NCI-H1436 treated with DMSO at 0.1 percent for 48 hours (cell line): ENCODE measurements at places on chromosomes 16 and 17.

DNA sequence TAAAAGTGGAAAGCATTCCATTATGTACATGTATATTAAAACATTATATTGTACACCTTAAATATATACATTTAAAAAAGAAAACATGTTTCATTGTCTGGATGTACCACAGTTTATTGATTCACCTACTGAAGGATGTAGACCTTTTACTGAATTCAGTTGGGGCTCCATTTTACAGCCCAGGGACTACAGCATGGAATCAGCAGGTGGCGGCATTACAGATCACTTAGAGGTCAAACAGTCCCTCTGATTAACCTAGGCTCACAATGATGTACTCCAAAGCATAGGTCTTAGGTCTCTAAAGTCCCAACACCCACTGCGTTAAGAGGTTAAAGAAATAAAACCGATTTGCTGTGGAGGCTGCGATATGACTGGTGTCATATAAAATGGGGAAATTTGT lies 490.9 kb downstream of the SHISA9 start:
- no peak for DNase-seq

DNA sequence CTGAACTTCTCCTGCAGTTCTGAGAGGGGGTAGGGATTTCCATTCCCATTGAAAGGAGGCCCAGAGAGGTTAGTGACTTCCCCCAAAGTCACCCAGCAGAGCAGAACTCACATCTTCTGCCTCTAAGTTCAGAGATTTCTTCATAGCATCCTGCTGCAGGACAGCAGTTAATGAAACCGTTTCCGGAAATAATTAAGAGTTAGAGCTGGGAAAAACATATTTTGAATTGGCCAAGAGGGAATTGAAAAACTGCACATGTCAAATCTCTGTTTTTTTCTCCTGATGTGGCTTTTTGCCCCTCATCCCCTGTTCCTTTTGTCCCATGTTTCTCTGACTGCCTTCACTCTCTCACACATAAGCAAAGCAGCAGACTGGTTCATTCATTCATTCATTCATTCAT lies 26.6 kb downstream of the ITPRIPL2 start:
- no peak for DNase-seq

GRCh38 chr16:47069841-47070584 lies 73.7 kb downstream of the NETO2 start:
- no peak for DNase-seq

DNA sequence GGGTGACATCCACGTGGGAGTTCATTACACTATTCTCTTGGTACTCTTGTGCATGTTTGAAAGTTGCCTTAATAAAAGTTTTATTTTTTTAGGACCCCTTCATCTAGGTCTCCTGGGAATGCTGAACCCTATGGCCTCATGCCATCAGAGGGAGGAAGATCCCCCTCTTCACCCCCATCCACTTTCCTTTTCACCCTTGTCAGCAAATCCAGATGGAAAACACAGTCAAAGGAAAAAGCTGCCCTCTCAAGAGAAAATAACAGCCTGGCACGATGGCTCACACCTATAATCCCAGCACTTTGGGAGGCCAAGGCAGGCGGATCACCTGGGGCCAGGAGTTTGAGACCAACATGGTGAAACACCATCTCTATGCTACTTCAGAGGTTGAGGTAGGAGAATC lies 274.2 kb downstream of the XYLT1 start:
- no peak for DNase-seq

DNA sequence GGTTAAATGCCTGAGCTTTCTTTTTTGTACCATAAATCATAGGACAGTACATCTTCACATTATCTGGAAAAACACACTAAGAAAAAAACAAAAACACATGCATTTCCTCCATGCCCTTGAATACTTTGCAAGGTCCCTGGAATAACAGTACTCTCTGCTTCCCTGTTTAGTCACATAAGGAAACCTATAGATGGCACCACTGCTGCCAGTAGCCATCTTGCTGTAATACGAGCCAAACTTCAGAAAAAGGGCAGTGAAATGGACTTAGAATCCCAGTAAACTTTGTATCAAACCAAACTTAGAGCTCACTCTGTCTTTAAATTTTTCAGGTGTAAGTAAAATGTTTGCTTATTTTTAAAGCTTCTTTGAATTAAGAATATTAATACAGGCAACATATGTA lies 435.5 kb downstream of the KCNJ2 start:
- no peak for DNase-seq

- DNase-seq, result no peak
Observed at GRCh38 chr16:1096169-1097082, at the start of gene C1QTNF8. Gene C1QTNF8 (minus strand): TSS chr16:1096244. CDS start chr16:1094922, 1,322 bp downstream.

GRCh38 chr16:85593494-85594221 lies 19.5 kb upstream of the GSE1 start:
- peak; percentile 35 for DNase-seq

GRCh38 chr16:48109475-48109874 lies 46.3 kb downstream of the ABCC12 start:
- DNase-seq, result no peak

GRCh38 chr16:46929378-46930332 lies 43.8 kb downstream of the DNAJA2 start:
- DNase-seq, result no peak

- no peak for DNase-seq
Observed at GRCh38 chr17:42585353-42585752, 7.8 kb upstream of the PSMC3IP start.

GRCh38 chr16:31179219-31179746 lies 656 bp upstream of the FUS start:
- no peak for DNase-seq

GRCh38 chr16:51989637-51990230 lies 557.2 kb downstream of the TOX3 start:
- no peak for DNase-seq

DNA sequence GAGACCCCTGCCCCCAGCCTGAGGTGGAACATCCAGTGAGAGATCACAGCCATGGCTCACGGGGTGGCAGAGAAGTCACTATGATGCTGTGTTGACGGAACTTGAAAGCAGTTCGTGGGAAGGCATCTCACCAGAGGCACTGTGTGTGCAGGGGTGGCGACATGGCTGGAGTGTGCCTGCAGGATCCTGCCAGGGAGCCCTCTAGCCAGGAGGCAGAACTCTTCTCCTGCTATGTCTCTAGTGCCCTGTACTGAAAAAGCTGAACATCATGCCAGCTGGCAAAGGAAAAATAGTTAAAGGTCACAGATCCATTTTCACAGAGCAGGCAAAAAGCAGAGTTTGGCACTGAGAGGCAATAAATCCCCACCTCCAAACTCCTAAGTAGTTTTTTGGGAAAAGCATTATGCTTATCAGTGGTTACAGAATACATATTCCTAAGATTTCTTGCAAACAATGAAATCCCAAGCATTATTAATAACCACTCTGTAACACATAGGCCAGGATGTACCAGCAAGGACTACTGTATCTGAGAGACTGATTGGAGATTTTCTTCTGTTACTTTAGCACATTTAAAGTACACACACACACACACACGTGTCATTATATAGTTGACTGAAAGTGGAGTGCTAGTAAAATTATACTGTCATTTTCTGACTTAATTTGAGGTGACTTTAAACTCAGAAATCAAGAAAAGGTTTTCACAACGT lies 36.8 kb downstream of the TNRC6C start:
- DNase-seq, result no peak

GRCh38 chr16:11183035-11183812 lies 72.8 kb downstream of the SOCS1 start:
- no peak for DNase-seq
